ENCODE measurements at places on chromosomes 4 and X. TPM values are rescaled to one million over a fixed set of nuclear protein-coding genes. Genes with fewer than 3 reads are reported as not detected.

DNA sequence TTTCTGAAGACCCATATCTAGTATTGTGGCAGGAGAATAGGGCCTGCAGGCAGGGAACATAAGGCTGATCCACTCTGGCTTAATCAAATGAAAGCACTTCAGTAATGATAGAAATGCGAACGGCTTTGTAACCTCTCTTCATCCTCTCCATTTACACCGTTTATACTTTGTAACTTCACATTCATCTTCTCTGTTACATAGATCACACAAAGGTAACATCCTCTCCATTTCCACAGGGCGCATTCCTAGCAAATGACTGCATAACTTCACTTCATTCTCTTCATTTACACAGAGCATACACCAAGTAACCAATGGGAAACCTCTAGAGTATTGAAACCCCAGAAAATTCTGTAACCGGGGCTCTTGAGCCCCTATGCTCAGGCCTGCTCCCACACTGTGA, 65.5 kb upstream of the SLC34A2 start:
- no peak for DNase-seq

GRCh38 chr4:20196476-20196875, 55.2 kb upstream of the SLIT2 start:
- DNase-seq, result no peak

Gene ZNF630
- 4.6 TPM for total RNA-seq

GRCh38 chr4:99677161-99677560, 19.5 kb upstream of the C4orf54 start:
- no peak for DNase-seq

- no peak for DNase-seq
Observed at GRCh38 chr4:109957227-109957626, 44.5 kb downstream of the EGF start.

DNA sequence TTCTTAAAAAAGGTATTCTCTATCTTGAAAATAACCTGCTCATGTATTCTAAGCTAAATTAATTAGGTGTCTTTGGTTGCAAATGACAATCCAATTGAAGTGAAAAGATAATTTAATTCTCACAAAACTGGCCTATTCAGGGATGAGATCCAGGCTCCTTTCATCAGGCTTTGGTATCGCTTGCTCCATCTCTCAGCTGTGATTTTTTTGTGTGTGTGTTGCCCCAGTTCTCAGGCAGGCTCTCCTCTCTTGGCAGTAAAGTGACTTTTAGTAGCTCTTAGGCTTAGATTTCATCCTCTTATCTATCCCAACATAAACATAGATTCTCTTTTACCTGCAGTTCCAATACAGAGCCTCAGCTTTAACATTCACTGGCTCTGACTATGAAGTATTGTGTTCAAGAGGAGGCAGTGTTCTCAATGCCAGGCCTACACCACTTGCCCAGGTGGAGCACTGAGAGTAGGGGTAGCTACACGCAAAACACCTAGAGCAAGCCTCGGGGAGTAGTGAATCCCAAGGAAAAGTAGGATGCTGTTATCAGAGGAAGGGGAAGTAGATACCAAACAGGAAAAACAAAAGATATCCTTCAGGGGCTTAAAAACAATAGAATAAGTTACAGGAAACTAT, 392.4 kb upstream of the ATOH1 start:
- DNase-seq, result no peak

DNA sequence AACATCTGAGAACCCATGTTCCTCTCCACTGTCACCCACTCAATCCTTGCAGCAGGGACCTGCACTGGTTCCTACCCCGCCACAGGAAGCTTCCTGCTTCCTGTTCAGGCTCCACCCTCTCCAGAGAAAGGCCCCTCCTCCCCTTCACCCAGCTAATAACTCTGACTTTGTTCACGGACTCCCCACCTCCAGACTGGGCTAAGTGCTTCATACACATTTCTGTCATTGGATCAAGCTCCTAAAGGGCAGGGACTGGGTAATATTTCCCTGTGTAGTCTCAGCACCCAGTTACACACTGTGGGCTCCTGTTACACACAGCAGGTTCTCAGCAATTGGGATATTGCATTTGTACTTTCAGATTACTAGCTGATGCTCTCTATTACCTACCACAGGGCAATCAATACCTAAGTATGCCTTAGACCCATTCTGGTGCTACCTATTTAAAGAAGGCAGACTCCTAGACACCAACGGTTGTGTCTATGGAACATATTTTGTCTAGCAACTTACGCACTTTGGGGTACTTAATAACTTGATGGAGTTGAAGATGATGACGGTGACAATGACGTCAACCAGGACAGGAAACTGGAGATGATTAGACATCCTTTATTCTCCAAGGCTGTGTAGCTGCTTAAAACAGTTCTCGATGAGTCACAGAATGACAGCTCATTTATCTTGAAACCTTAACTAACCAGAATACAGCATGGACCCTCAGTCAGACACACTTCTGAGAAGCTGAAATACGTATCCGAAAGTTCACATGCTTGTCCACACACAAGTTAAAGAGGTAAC, 58.1 kb downstream of the MAML3 start:
- DNase-seq, result peak; percentile 21

DNA sequence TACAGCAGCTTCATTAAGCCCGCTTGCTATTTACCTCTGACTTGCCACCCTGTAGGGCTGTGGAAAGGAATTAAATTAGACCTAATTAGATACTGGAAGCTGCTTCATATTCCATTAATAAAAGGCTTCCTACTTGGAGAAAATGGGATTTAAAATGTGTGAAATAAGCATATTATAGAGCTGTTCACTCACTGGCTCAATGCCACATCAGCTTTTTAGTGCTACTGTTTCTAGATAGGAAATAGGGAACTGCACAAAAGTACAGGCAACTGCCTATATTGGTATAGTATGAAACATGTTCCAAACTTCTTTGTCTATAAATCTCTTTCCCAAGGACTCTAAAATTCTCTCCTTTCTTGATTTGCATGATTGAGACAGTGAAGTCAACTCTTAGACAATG, 407.9 kb upstream of the AADAT start:
- DNase-seq, result no peak

GRCh38 chrX:11941571-11941970, 183.5 kb downstream of the MSL3 start:
- DNase-seq, result no peak

Gene BMX
- 2.6 TPM for total RNA-seq

GRCh38 chr4:56082829-56083228, 134.1 kb downstream of the CEP135 start:
- no peak for DNase-seq

DNA sequence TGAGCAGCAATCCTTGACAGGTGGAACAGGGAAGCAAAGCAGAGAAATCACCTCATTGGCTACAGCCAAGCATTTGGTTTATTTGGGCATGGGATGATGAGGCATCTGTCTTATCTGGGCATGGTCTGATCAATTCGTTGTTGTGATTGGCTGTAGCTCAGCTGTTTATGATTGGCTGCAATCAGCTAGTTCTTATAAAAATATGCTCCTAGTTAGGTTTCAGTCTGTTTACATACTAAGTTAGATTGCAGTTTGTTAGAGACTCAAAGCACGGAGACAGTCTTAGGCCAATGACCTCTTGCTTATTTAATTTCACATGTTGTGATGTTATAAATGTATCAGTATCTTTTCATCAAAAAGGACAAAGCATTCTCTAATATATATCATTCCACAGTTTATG, 312.0 kb downstream of the PDGFC start:
- DNase-seq, result no peak

Gene QRFPR
- 0.89 TPM for total RNA-seq

GRCh38 chr4:81207828-81208227, 7.2 kb downstream of the PRKG2 start:
- DNase-seq, result no peak

Gene CSAG2
- not detected for total RNA-seq

GRCh38 chr4:76282941-76283689, 23.4 kb upstream of the STBD1 start:
- DNase-seq, result no peak

GRCh38 chr4:110586131-110586850, 36.6 kb downstream of the PITX2 start:
- DNase-seq, result peak; percentile 16

Gene ART3
- 8.0 TPM for total RNA-seq

DNA sequence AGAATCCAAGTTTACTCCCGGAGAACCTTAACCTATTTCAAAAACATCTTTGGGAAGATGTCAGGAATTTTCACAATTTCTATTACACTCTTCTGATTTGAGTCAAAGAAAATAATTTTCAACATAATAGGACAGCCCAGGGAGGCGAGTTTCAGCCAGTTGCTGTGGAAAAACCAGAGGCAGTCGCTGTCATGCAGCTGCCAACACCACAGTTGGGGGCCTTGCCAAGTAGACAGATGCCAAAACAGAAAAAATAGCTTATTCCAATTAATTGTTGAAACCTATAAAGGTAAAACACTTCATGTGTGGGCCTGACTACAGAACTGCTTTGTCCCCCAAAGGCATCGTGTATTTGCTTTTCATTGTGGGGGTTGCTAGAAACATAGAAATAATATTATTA, 225.8 kb downstream of the DMD start:
- no peak for DNase-seq

GRCh38 chr4:152626790-152627189, 53.0 kb downstream of the TMEM154 start:
- DNase-seq, result peak; percentile 28

- DNase-seq, result no peak
Observed at GRCh38 chr4:42445038-42445437, 47.8 kb downstream of the SHISA3 start.

Gene CACNA1F
- 0.10 TPM for total RNA-seq

Gene GPRASP1
- total RNA-seq, result 12.4 TPM

DNA sequence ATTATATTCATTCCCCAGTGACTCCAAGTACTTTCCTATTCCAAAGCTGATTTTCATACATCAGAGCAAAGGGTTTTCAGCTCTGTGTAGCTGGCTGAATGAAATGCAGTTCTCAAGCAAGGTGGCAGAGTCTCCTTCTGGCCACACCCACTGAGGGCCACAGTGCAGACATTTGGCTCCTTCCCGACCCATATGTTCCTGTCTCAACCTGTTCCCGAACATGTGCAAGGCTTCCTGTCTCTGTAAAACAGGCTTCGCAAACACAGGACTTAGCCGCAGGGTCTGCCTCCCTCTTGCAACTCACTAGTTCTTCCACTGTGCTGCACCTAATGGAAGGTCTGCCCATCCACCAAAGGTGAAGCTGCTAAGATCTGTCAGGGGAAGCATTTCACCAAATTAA, 249.2 kb downstream of the MID1IP1 start:
- no peak for DNase-seq

GRCh38 chr4:143514497-143514896, 995 bp downstream of the SMARCA5 start:
- peak; percentile 40 for DNase-seq

GRCh38 chr4:1380368-1381151, 25.7 kb downstream of the NKX1-1 start:
- DNase-seq, result no peak

GRCh38 chr4:182113779-182114178, 129.4 kb upstream of the TENM3 start:
- no peak for DNase-seq

DNA sequence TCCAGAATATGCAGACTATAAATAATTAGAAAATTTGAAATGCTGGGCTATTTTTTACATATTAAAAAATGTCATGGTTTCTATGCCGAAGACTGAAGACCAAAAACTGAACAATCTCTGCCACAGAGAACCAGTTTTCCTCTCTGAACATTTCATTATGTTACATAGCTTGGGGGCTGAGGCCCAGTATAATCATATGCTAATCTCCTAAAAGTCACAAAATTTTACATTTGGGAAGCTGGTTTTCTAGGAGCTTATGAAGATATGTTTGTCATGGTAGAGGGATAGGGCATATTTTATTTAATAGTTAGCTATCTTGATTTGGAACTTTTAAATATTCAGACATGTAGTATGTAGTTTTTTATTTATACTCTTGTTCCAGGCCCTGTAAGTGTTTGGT, 167.8 kb downstream of the GPAT3 start:
- DNase-seq, result no peak

DNA sequence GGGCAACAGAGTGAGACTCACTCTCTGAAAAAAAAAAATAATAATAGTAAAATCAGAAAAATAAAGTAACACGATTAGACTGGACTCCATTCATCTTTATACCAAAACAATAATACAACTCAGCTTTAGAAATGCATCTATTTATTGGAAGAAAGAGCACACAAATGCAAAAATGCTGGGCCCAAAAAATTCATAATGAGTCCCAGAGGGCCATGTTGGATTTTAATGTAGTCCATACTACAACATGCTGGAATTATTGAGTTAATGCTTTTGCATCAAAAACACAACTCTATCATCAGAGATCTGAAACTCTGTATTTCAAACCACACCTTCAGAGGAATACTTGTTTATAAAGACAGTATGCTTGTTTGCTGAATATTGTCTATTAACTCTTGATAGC, 1614.7 kb downstream of the STIM2 start:
- DNase-seq, result no peak

- DNase-seq, result no peak
Observed at GRCh38 chr4:93767917-93768316, 60.6 kb upstream of the ATOH1 start.

DNA sequence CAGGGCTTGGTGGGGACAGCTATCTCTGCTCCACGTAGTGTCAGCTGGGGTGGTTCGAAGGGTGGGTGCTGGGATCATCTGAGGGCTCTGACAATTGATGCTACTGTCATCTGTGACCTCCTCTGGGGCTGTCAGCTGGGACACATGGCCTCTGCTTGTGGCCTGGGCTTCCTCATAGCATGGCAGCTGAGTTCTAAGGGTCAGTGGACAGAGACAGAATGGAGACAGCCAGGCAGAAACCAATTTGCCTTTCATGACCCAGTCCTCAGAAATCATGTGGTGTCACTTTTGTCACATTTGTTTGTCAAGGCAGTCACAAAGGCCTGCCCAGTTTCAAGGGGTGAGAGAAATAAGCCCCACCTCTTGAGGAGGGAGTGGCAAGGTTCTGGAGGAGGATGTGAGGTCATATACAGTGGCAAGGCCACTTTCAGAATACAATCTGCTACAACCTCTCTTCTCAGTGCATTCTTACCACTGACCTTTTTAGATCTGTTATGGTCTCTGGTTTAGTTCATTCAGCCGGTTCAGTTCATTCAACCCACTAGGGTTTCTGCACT, 103.6 kb upstream of the BCOR start:
- DNase-seq, result no peak

Gene CXCL8
- 15.5 TPM for total RNA-seq

GRCh38 chrX:77572322-77572721, 125.1 kb downstream of the FGF16 start:
- DNase-seq, result no peak

Gene WAS
- 5.6 TPM for total RNA-seq

Gene FBXW7
- 76.8 TPM for total RNA-seq

- no peak for DNase-seq
Observed at GRCh38 chrX:2490634-2491033, 10.1 kb downstream of the DHRSX start.

GRCh38 chr4:81676537-81676936, 204.8 kb upstream of the RASGEF1B start:
- DNase-seq, result peak; percentile 94

- DNase-seq, result no peak
Observed at GRCh38 chrX:106619797-106620196, 8.0 kb downstream of the RADX start.

Gene SOX3
- not detected for total RNA-seq

All from skin of body (tissue), 3 donors.